Activated T-helper 2 cell treated with anti-CD3 and anti-CD28 coated beads, Interferon-gamma antibody, Interleukin-2, Interleukin-4, amounts not matched to agents 10 μg/mL and 5 μg/mL and 100 μg/mL, durations not matched to agents 14 hours and 24 hours and 36 hours (primary cell): ENCODE measurements at places on chromosomes 7 and 10. TPM values are rescaled to one million over a fixed set of nuclear protein-coding genes. Genes with fewer than 3 reads are reported as not detected.

DNA sequence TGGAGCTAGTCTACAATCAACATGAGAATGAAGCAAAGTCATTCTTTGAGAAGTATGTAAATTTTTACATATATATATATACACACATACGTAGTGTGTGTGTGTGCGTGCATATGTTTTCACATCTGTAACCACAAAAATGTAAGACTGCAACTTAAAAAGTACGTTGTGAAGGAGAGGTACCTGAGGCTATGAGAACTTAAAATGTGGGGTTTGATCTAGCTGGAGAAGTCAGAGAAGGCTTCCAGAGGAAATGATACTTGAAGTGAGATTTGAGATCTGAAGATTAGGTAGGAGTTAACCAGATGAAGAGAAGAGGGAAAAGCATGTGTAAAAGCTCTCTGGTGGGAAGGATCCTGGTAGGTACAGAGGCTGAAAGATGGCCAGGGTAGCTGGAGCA is 5.8 kb downstream of the TAF5 start:
- no peak for DNase-seq

DNA sequence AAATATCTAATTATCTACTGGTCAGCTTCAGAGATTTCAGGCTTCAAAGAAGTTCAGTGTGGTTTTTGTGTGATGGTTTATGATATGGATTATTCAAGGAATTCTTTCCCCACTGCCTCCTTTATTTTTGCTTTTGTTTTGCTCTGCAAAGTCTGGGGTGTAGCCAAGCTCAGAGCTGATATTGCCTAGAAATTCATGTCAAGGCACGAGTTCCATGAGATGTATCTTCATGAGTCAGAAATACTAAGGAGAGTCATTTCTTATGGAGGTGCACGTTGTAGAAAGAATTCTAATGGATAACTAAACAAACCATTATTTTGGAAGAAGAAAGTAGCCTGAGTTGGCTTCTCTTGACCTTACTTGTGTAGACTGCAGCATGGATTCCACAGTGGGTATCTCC is 37.4 kb downstream of the VIM start:
- DNase-seq = no peak

- DNase-seq = no peak
Measured at GRCh38 chr10:127046975-127047877, 142.0 kb downstream of the DOCK1 start.

DNA sequence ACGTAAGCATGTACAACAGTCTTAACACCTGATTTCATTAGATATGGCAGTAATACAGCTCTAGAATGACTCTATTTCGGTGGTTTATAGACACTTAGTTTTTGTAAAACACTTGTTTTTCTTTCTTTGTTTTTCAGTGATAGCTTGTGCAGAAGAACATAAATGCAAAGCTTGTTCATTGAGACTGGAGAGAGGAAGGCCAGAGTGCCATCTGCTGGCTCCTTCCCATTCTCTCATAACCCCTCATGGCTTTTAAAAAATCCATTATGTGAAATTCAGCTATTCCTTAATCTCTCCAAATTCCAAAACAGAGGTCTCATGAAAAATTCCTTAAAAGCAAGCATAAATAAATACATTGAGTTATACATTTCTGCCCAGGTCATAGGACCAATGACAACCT is 76.3 kb downstream of the CACNB2 start:
- no peak for DNase-seq

GBX1 gene
- total RNA-seq = not detected in 2 replicates

TAC1 gene
- total RNA-seq = 1.8 and 2.0 TPM in 2 replicates
